Foreskin fibroblast (primary cell): ENCODE measurements at places on chromosomes 1 and 21.

GRCh38 chr1:89454845-89455521, 69.6 kb upstream of the LRRC8B start:
- peak; percentile 12 for DNase-seq

GRCh38 chr1:65176591-65176990, 28.6 kb downstream of the AK4 start:
- DNase-seq: no peak

GRCh38 chr21:25735646-25736597, 1.1 kb downstream of the GABPA start:
- peak; percentile 92 for DNase-seq

DNA sequence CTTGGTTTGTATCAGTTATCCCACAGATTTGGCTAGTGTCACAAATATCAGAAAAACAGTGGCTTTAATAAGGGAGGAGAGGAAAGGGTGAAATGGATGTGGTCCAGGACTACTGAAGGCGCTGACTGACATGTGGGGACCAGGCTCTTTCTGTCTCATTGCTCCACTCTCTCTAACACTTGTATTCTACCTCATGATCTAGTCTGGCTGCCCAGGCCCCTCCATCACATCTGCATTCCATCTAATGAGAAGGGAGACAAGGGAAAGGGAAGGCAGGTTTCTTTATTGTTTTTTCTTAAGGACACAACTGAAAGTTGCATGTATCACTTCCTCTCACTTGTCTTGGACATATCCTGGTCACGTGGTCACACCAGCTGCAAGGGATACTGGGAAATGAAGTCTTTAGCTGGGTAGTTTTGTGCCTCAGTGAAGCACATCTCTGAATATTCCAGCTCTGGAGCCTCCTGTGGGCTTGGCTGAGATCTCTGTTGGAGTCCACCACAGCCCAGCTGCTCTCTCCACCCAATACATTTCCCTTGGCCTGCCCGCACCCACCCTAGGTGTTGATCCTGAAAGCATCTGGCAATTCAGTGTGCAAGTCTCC, 42.0 kb upstream of the PADI2 start:
- no peak for DNase-seq

DNA sequence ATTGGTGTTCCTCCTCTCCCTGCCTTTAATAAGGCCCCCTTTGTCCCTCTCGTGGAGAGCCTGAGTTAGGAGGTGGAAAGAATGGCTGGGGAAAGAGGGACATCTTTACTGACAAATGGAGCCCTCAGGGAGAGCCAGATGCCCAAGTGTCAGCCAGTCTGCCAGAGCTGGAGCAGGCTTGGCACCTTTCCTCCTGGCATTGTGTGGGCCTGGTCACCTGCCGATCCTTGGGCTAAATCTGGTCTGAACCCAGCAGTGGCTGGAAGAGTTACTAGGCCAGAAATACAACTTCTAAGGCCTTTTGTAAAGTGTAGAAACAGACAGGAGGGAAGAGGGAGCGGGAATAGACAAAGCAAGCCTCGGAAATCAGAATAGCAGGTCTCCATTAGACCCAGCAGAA, 24.9 kb downstream of the VANGL1 start:
- no peak for DNase-seq
